ENCODE measurements at places on chromosomes 16 and 17.

DNA sequence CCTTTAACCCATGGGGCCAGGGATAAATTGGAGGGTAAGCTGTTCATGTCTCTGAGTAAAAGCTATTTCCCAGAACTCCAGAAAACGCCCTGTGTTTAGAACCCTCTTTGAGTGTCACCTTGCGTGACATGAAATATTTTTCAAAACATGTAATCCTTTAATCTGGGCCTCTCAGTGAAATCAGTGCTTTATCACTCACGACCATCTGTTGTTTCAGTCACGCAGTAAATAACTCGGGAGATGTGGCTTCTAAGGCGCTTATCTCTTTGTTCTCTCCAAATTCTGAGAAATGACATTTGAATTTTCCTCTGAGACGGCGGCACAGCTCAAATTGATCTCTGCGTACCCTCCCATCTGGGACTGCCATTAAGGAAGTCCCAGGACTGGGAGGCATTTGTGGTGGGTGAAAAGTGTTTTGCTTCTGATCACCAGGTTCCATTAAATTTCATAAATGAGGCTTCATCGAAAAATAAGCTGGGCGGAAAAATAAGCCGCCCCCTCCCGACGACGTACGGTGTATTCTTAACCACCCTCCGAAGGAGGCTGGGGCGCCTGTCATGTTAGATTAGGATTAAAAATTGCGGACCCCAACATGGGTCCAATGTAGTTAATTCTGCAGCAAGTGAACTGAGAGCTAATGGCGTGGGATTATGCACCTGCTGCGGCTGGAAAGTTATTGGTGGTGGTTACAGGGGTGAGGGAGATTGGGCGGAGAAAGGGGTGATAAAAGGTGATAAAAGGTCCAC, 12.7 kb downstream of the WFDC1 start:
- DNase-seq: no peak

DNA sequence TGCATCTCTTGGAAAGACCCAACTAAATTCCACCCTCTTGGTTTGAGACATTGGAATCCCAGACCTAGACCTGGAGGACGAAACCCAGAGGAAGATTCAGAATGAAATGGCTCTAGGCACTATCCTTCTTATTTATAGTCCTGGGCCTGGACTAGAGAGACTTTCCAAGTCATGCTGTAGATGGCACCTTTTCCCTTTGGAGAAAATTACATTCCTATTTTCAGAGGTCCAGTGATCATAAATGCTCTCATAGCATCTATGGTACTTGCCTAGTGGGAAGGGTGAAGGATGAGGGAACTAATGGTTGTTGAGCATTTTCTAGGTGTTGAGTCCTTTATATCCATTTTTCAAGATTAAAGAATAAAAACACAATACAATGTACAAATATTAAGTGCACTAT, 37.1 kb downstream of the SPACA3 start:
- DNase-seq: no peak

DNA sequence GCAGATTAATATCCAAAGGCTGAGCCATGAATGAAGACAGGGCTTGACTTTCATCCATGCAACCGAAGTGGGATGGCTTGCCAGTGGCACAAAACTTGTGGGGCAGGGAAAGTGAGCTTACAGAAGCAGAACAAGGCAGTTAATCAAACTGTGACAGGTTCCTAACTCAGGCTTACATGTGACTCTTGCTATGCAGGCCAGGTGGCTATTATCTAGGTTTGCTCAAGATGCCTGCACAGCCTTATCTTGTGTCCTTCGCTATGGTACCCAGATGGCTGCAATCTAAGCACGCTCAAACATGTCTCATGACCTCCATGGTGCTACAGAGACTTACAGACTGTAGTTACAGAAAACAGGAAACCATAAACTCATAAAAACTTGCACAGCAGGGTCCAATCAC, 8.6 kb upstream of the DNAH9 start:
- DNase-seq: no peak

- DNase-seq: no peak
These were observed 8.3 kb downstream of the ZNF629 start for GRCh38 chr16:30778549-30779244.

GRCh38 chr17:71380535-71380934, 740.3 kb upstream of the SOX9 start:
- no peak for DNase-seq

DNA sequence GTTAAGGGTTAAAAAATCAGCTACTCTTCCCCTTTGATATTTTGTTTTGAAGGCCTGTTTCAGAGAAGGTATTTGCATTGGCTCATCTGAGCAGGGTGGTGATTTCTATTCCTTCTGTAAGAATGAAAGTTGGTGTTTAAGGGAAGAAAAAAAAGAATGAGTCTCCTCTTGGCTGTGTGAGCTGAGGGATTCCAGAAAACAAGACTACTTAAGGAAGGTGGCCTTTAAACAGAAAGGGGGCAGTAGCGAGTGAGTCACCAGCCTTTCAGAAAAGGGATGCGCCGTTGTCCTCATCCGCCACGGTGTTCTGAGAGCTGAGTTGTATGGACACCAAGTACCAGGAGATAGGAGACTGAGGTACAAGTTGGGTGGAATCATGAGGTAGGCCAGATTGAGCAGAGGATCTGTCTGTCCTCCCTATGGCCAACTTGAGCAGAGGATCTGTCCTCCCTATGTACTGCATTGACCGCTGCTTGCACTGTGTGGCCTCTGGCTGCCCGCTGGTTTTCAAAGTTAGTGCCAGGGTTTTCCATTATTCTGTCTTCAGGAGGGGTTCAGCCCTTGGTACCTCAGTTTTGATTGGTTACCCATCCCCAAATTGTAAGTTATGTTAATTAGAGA, 8.2 kb downstream of the PRKCA start:
- peak; percentile 30 for DNase-seq

- DNase-seq: no peak
These were observed 20.1 kb downstream of the SIAH1 start for GRCh38 chr16:48365025-48365600.

- DNase-seq: no peak
These were observed 158.6 kb upstream of the CDH8 start for GRCh38 chr16:62194828-62195227.

GRCh38 chr16:54152362-54153239, 134.0 kb downstream of the IRX3 start:
- no peak for DNase-seq

Data from activated CD4-positive, alpha-beta T cell treated with anti-CD3 and anti-CD28 coated beads for 24 hours (primary cell).